ENCODE measurements at places on chromosomes 1 and 21.

DNA sequence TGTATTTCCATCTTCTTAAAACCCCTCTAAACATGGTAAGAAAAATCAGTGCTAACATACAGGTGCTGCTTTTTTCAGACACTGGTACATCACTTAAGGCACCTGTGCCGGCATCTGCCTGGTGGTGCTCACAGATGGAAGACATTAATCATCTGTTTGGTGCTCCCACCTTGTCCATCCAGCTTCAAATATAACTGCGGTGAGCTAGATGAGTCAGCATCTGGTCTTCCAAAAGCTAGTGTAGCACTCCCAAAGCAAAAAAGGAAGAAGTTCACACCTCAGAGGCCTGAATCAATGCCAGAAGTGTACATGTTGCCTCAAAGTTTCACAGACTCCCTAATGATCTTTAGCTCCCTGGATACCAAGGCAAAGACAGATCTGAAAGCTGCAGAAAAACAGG, 44.4 kb downstream of the TM2D1 start:
- DNase-seq: no peak

GRCh38 chr21:38931291-38931690, 125.6 kb downstream of the ETS2 start:
- no peak for DNase-seq

- no peak for DNase-seq
Measured at GRCh38 chr21:42533306-42533962, 19.8 kb downstream of the SLC37A1 start.

DNA sequence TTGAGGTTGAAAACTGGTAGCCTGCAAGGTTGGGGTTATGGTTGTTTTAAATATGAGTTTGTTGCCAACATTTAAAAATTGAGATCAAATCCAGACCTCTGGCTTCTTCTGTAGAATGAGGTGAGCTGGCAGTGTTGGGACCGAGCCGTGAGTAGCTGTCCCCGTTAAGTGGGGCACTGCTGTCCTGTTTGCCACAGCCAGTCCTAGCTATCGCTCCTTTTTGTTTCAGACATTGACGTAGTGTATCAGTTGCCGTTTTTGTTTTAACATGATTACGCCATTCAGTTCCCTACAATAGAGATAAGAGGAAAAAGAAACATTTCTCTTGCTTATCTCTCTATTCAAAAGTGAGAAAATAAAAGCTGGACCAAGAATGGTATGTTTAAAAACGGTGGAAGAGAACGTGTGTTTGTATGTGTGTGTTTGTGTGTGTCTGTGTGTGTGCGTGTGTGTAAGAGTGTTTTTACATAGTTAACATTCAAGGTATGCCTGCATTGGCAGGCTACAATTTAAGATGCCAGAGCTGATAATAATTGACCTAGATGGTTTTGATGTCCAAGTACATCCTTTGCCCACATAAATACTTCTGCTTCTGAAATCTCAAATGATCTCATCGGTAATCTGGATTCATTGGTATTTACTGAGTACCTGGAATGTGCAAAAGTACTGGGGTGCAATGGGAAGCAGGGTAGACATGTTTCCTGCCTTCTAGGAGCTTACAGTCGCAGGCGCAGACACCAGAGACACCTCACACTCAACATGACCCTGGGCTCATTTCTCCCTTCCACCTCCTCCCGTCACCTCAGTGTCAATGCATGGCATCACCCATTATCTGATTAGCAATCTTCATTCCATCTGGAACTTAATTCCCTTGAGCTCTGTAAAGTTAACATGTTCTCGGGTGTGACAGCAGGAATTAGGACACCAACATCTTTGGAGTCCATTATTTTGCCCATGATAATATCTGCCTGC, 65.8 kb downstream of the HUNK start:
- DNase-seq: no peak

- no peak for DNase-seq
Measured at GRCh38 chr1:29200906-29201594, 19.4 kb upstream of the SRSF4 start.

DNA sequence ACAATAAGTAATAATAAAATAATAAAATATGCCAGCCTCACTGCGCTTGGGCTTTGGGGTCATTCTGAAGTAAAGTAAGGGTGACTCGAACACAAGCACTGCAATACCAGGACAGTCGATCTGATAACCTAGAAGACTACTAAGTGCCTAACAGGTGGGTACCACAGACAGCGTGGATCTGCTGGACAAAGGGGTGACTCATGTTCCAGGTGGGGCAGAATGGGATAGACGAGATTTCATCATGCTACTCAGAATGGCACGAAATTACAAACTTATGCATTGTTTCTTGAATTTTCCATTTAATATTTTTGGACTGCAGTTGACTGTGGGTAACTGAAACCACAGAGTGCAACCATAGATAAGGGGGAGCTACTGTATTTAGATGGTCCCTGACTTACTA, 221.1 kb upstream of the GREM2 start:
- no peak for DNase-seq

DNA sequence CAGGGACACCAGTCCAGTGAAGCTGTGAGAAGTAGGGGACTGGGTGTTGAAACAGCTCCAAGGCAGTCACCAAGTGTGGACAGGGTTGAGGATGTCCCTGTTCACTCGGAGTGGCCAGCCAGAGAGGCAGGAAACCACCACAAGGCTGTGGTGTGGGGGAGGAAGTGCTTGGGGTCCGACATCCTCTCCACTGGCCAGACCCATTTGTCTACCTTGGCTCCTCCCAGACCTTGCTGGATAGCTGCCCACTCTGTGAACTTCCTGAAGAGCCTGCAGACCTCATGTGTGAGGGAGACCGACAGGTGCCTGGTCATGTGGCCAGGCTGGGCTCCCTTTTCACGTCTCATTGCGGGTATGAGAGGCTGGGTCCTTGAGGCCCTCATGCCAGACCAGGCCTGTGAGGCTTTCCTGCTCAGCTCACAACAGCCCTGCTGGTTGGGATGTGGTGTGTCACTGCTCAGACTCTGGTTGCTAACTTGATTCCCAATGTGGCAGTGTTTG, 21.8 kb downstream of the CYP4B1 start:
- no peak for DNase-seq

DNA sequence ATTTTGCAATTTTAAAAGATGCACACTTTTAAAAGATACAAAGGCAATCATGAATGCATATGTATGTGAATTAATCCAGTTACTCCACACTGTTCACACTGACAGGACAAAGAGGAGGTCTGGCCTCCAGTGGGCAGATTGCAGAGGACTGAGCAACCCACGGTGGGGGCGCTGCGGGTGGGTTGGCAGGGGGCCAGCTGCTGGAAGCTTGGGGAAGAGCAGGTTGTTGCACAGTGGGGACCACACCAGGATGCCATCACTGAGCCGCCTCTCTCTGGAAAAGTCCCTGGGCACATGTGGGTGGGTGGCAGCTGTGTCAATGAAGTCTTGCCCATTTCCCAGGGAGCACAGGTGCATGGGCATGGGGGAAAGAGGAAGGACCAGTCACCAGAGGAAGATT, 12.7 kb upstream of the PADI4 start:
- DNase-seq: no peak
